Activated T-helper 1 cell treated with anti-CD3 and anti-CD28 coated beads, Interleukin-2, amount 50 U/mL, for 16 hours (primary cell): ENCODE measurements at places on chromosomes 2 and 18.

GRCh38 chr2:129759472-129760010 lies 219.9 kb upstream of the RAB6C start:
- no peak for DNase-seq

GRCh38 chr18:76476665-76477561 lies 18.1 kb downstream of the ZNF516 start:
- no peak for DNase-seq

- DNase-seq: no peak
Observed at GRCh38 chr2:100865816-100866460, 46.0 kb downstream of the NPAS2 start.

GRCh38 chr2:234771980-234772732 lies 179.7 kb upstream of the SH3BP4 start:
- no peak for DNase-seq

DNA sequence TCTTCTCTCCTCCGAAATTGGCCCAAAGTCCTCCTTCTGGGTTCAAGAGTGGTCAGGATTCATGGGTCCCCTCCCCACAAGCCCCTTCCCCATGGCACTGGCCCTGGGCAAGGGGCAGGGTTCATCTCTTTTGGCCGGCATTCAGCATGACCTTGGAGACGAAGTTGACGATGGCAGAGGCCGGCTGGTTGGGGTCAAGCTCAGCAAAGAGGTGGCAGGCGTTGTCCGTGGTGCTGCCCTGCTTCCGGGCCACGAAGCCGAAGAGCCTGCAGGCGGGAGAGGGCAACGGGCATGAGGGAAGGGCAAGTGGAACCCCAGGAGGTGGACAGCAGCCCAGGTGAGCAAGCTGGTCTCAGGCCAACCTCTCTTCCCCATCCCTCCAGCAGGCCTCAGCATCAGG lies 198.5 kb downstream of the TNS1 start:
- no peak for DNase-seq

- DNase-seq: no peak
Observed at GRCh38 chr2:63871864-63872263, 30.2 kb downstream of the UGP2 start.

- no peak for DNase-seq
Observed at GRCh38 chr2:137800386-137800785, 163.9 kb upstream of the HNMT start.

DNA sequence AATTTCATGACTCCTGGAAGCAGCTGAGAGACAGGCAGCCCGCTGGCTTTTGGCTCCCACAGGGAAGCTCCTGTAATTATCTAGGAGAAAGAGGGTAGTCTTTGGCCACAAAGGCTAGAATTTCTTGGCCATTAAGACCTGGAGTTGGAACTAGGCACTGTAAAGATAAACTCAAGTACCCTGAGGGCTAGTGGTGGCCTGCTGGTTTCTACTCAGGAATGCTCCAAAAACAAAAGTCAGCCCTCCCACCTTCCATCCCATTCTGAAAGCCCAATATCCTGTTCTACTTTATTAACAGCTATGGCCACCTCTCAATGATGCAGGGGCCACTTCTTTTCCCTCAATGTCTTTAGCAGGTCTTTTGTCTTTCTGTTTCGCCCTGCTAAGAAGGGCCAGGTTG lies 34.0 kb upstream of the CYP26B1 start:
- no peak for DNase-seq

- no peak for DNase-seq
Observed at GRCh38 chr2:219620546-219620945, 6.9 kb upstream of the SLC4A3 start.

- no peak for DNase-seq
Observed at GRCh38 chr2:221442128-221442527, 130.0 kb downstream of the EPHA4 start.

DNA sequence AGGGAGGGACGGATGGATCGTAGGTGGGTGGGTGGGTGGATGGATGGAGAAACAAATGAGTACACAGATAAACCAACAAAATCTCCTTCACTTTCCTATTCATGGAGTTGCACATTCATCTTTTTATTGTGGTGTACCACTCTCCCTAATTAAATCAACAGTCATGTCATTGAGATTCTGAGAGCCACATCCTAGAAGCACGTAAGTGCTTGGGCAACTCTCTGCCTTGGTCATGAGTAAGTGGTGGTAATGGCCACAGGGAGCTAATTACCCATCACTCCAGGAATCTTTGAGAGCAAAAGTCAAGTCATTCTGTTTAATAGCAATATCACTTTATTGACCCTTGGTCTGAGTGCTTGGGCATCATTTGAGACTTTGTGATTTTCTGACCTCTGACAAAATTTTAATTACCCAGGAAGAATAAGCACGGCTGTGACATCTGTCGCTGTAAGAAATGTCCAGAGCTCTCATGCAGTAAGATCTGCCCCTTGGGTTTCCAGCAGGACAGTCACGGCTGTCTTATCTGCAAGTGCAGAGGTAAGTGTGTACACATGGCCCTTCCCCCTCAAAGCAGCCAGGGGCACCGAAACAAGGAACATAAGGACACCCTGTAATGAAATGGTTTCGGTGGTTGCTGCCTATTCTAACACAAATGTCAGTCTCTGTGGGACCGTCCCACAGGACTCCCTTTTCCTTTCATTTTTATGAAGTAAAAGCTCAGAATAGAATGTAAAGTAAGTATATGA lies 85.9 kb downstream of the FEZ2 start:
- DNase-seq: no peak

DNA sequence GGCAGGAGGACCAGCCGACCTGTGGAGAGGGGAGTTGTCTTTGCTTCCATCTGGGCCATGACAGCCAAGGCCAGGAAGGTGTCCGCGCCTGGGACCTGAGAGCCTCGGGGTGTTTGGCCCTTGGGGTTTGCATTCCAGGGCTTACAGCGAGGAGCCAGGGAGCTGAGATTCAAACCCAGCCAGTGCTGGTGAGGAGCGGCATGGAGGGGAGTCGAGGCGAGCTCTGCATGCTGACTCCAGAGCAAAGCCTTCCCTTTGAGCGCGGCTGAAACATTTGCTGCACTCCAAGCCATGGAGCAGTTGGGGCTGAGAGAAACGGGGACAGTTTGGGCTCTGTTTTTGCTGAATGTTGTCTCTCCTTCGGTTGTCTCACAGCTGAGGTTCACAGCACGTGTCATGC lies 77.4 kb downstream of the TWIST2 start:
- no peak for DNase-seq

GRCh38 chr2:205484764-205485163 lies 197.5 kb upstream of the NRP2 start:
- DNase-seq: no peak

DNA sequence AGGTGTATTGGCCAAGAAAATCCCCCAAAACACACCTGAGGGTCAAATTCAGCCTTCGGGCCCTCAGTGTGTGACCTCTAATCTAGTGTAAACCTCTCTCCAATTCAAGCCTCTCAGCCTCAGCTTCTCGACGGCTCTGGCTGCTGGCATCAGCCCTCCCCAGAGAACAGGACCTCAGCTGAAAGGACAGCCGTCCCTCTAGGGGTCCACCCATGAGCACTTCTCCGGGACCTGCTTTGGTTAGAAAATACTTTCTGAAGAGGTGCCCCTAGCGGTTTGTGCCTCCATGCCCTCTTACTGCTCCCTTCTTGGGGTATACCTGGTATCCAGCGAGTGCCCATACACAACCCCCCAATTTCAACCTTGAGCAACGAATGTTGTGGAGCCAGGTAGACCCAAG lies 48.8 kb downstream of the INHBB start:
- DNase-seq: no peak

- DNase-seq: no peak
Observed at GRCh38 chr2:173159791-173160463, 84.3 kb downstream of the MAP3K20 start.

DNA sequence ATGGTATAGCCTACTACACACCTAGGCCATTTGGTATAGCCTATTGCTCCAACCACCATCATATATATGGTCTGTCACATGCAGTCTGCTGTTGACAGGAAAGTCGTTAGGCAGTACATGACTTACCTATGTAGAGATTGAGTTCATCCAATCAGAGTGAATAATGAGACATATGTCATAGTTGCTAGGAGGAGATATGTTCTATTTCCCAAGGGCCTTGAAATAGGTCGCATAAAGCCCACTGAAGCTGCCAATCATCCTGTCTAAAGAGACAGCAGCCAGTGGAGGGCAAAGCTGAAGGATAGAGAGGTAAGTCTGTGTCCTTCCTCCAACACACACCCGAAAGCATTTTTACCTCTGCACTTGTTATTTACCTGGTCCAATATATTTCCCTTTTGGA lies 263.4 kb downstream of the PTPRM start:
- DNase-seq: no peak

GRCh38 chr2:237182422-237183123 lies 96.9 kb downstream of the COPS8 start:
- DNase-seq: no peak

DNA sequence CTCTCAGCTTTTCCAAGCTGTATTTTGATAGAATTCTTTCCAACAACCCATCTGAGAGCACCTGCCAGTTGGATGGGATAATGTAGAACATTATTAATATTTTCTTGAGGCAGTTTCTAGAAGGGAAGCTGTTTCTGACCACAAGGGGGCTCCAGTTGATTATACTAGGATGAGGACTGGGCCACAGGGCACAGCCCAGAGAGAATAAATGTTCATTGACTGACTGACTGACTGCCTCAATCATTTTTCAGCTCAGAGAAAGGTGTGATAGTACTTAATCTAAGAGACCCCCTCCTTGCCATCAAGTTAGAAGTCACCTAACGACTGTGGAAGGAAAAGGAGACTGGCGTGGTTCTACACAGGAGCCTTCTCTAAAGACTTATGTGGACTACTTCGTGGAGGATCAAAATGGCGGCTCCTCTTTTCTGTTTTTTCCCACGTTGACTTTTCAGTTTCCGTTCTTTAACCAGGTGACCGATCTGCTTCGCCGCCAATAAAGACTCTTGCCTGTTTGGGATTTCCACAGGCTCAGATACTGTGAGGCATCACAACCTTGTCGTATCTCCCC lies 31.9 kb upstream of the CREG2 start:
- DNase-seq: no peak

- DNase-seq: no peak
Observed at GRCh38 chr2:162435676-162436075, 91.7 kb downstream of the GCA start.

GRCh38 chr2:11550302-11550701 lies 16.5 kb downstream of the GREB1 start:
- no peak for DNase-seq

GRCh38 chr2:216690853-216691741 lies 4.3 kb downstream of the IGFBP5 start:
- no peak for DNase-seq

DNA sequence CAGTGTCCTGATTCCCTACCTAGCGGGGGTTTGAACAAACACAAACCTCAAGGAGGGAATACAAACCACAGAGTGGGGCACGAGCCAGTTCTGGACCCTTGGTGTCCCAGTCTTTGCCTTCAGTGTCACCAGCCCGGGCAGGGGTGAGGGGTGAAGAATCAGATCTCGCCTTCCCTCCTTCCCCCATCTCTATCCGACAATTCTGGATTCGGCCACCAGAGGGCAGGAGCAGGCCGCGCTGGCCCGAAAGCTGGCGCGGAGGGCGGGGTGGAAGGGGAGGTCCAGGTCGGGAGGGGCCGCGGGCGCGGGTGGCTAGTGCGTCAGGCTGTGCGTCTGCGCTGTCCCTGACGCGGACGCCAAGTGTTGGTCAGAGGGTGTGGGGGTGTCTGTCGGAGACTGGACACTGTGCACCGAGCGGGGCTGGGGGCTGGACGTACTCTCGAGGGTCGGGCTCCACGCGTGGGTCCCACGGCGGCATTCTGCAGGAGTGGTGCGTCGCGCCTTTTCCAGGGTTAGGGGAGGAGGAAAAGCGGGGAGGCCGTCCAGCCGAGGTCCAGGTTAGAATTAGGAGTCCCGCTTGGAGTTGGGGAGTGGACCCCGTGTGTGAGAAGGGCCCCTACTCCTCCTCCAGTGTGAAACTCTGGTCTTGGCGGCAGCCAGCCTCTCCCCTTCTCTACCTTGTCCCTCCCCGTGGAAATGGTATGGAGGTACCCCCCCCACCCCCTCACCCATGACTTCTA lies 2.9 kb upstream of the CRYBA2 start:
- DNase-seq: peak; percentile 62

DNA sequence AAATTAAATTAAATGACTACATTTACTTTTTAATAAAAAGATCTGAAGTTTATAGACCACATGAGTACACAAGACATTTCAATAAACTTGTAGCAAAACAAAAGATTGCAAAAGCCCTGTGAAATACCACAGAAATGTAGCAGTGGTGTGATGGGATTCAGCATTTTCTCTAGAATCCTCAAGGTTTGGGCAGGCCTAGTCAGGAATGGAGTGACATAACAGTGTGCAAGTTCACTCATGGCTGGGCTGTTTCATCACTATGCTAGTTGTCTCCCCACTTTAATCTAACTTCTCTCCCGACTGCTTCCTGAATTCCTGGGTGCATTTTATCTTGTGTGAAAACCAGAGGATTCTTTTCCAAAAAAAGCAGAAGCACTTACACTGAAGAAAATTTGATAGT lies 1089.9 kb upstream of the DDX18 start:
- no peak for DNase-seq

- no peak for DNase-seq
Observed at GRCh38 chr18:48409591-48410094, 460 bp upstream of the ZBTB7C start.

- DNase-seq: no peak
Observed at GRCh38 chr2:240086563-240086962, 33.2 kb upstream of the OR6B3 start.

GRCh38 chr2:101204400-101205115 lies 48.1 kb upstream of the CNOT11 start:
- DNase-seq: no peak

GRCh38 chr2:168002021-168002553 lies 245.3 kb downstream of the STK39 start:
- no peak for DNase-seq

DNA sequence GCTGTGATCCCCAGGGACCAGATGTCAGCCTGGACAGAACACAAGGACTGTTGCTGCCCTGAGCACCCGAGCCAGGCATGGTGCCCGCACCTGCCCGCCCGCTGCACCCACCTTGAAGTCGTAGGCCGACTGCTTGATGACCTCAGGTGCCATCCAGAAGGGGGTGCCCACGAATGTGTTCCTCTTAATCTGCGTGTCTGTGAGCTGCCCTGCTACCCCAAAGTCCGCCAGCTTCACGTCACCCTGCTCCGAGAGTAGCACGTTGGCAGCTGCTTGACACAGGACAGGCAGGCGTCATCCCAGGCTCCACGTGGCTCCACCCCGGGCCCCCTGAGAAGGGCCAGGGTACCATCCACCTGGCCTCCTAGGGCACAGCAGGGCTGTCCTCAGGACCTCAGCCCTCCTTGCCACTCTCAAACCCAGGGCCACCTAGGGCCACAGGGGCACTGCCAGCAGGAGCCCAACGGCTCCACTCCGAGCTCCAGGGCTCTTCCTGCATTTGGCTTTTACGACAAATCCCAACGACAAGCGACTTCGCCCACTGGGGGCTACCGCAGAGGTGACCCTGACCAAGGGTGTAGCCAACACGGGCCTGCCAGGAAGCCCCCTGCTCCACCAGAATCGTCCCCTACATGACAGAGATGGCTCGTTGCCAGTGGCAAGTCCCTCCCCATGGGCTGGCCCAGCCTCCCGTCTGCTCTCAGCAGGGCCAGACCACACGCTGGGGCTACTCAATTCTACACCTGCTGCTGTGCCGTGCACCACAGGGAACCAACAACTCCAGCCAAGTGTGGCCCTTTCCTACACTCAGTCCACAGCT lies 9.0 kb downstream of the STK25 start:
- DNase-seq: no peak
